Gastroesophageal sphincter (tissue), 4 donors: ENCODE measurements at places on chromosomes 12 and 14.
A peak's percentile ranks its signal among the peaks of the same experiment; 100 is the strongest.

- ATAC-seq, result no peak
These were observed 13.5 kb downstream of the GPR84 start for GRCh38 chr12:54350743-54351142.

GRCh38 chr12:48032597-48032996, 28.3 kb upstream of the COL2A1 start:
- ATAC-seq, result no peak

DNA sequence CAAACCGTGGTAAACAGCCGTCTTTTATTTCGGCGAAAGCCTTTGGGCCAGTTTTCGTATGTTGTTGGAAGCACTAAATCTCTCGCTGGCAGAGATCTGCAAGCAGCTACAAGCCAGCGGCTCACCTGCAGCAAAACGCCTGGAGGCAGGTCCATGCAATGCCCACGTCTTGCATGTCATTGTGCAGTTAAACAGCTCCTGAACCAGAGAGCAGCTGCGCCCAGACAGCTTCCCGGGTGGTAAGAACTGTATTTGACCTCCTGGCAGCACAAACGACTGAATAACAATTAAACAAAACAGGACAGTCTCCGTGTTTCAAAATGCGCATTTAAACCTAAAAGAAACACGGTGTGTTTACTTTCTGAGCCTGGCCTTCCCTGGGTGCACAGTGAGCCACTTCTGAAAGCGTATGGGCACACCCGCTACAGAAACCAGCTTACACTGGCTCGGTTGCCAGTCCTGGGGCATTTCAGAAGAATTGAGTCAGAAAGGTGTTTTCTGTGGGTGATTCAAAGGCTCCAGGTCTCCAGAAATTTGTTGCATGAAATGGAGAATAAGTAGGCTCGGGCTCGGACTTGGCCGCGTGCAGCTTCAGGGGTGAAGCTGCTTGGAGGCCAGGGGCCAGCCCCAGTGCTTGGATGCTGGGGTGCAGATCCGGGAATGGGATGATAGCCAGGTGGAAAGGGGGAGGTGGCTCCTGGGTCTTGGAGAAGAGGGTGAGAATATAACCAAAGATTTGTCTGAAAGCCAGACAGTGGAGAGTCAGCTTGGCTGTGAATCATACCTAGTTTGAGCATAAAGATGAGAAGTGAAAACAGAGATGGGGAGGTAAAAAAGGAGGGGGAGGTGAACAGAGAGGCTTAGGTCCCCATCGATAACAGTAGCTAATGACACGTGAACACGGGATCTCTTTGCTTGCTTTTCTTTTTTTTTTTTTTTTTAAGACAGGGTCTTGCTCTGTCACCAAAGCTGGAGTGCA, 24.9 kb upstream of the FZD10 start:
- ATAC-seq, result no peak

- no peak for ATAC-seq
These were observed 157.5 kb downstream of the NRXN3 start for GRCh38 chr14:78327426-78328221.

DNA sequence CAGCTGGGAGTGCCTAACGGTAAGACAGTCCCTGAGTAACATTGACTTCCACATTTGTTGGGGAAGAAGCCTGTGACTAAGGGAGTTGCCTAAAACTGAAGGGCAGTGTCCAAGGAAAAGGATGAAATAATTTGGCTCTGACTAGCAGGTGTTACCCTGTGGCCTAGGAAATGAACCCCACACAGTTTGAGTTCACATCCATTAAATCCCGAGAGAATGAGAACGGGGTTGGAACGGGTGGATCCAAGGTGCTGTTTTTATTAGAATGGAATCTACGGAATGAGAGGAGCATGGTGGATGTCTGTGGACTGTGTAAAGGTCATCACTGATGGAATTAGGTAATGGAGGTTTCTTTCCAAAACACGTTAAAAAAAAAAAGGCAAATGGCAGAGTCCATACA, 324.0 kb downstream of the MED13L start:
- peak; percentile 57 for ATAC-seq
